ENCODE measurements at places on chromosomes 11 and 22. TPM values are rescaled to one million over a fixed set of nuclear protein-coding genes. Genes with fewer than 3 reads are reported as not detected.

The RFPL2 gene
- total RNA-seq, result 1.8 TPM

DNA sequence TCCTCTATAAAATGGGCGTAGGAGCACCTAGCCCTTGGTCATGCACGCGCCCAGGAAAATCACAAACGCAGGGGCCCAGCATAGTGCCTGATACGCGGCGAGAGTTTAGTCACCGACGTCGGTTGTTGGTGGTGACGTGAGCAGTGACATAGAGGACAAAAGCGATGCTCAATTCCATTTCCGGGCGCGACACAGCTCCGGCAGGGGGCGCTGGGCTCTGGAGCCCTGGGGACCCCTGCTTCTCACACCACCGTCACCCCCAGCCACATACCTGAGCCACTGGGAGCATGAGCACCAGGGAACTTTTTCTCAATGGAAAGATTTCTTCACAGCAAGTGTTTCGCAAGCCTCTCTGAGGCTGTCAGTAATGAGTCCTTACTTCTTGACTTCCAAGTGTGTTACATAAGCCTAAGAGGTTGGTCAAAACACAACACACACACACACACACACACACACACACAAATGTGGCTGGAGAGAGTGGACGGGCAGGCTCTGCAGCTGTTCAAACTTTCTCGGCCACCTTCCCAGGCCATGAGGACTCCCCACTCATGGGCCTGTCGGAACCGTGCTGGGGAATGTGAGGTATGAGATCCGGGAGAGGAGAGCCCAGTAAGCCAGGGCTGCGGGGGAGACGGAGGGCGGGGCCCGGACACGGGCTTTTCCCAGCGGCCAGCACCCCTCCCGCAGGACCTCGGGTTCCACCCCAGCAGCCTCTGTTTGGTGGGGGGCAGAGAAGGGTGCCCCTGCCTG lies 36.9 kb upstream of the LINC01488 start:
- peak; percentile 64 for DNase-seq

The RGL4 gene
- 0.33 TPM for total RNA-seq

DNA sequence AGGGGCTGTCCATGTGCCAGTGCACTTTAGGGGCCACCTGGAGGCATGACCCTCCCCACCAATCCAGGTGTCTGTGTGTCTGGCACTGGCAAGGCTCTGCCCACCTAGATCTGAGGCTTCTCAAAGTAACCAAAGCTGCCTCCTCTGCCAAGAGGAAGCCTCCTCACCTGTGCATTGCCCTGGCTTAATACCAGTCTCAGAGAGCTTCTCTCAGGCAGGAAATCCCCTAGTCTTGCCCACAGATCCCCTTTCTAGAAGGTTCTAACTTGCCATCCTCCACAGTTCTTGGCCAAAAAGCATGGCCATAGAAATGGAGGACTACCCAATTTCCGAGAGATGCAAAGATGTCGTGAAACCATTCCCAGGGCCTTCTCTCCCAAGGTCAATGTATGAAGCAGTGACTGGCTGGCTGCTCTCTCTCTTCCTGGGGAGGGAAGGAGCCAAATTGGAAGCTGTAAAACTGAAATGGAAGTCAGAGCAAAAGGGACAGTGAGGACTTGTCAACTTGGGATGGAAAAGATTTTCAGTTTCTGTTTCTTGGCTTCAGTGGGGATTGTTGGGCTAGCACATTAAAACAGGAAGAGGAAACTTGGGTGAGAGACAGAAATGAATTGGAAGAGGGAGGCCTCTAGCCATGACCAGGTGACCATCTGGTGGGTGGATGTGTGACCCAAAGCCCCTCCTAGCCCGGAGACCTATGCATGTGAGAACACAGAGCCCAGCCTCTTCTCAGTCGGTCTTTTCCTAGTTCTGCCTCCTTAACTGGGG lies 68.8 kb downstream of the PRDM11 start:
- DNase-seq, result no peak

DNA sequence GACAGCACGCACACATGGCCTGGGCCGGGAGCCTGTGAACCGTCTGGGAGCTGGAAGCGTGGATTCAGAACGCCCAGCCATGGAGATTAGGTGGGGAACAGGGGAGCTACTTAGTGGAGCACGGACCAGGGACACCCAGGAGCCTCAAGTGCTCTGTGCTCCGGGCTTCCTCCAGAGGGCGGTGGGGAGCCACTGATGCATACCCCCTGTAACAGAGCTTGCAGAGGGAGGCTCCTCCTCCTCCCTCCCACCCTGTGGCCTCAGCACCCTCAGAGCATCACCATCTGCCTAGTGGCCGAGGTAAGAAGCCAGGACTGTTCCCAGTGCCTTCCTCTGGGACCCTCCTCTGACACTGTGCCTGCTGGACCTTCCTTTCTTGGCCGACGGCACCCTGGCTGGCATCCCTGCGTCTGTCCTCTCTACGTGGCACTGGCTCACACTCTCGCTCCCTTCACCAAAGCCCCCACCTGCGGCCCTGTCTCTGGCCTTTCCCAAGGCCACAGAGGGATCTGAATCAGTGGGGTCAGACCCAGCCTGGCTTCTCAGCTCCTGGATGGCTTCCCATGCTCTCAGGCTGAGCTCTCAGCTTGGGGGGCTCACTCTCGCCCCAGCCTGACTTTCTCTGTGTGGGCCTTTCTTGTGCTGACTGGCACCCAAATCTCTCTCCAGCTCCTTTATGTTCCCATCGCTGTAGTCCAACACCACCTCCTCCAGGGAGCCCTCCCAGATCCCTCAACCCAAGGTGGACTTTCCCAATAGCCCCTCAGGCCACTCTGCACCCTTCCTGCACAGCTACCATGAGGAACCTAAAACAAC lies 780.9 kb downstream of the BRD1 start:
- DNase-seq, result peak; percentile 82

The USP28 gene
- 27.6 TPM for total RNA-seq

DNA sequence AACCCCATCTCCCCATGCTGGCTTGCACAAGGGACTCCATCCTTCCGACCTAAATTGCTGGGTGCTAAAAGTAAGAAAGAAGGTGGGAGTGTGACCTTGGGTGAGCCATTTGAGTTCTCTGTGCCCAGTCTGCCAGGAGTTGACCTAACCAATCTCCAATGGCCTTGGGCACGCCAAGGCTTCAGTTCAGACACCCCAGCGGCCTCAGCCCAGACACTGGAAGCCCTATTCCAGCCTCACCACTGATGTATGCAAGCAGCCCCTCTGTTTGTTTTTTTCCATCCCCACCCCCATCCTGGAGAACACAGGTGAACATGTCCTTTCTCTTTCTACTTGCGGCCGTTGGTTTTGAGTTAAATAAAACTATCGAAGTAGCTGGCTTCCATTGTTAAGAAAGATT lies 31.9 kb downstream of the MYH9 start:
- no peak for DNase-seq

DNA sequence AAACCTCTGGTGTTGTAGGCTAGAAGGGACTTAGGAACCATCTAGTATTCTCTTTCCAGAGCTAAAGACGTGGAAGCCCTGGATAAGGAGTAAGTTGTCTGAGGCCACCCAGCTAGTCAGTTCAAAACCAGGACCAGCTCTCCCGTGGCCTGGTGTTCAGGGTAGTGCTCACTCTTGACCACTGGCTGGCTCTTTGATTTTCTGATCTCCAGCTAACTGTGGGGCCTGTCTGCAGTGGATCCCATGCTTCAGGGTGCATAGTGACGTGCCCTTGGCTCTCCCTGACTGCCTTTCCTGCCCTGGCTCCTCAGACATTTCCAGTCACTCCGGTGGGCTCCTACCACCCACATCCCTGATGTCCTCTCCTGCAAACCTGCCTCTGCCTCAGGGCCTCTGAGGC lies 1.3 kb downstream of the CLMP start:
- no peak for DNase-seq

The QSER1 gene
- 55.4 TPM for total RNA-seq
